ENCODE measurements at places on chromosomes 4 and X.

- peak; percentile 12 for DNase-seq
These were observed 8.9 kb downstream of the ADD1 start for GRCh38 chr4:2852481-2852921.

DNA sequence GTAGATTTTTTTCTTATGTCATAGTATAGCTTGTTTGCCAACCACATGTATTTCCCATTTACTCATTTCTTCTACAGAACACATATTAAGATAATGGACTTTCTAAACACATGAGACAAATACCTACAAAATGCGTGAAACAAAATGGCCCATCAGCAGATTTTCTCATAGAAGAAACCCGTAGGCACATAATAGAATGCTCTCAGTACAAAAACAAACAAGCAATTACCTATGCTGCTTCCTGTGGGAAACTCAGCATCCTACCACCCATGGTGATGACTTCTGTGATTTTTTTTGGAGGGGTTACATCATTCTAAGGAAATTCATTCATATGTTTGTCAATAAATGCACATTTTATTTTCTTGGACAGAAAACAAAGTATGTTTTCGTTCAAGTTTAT, 343.6 kb downstream of the SPRY1 start:
- no peak for DNase-seq

DNA sequence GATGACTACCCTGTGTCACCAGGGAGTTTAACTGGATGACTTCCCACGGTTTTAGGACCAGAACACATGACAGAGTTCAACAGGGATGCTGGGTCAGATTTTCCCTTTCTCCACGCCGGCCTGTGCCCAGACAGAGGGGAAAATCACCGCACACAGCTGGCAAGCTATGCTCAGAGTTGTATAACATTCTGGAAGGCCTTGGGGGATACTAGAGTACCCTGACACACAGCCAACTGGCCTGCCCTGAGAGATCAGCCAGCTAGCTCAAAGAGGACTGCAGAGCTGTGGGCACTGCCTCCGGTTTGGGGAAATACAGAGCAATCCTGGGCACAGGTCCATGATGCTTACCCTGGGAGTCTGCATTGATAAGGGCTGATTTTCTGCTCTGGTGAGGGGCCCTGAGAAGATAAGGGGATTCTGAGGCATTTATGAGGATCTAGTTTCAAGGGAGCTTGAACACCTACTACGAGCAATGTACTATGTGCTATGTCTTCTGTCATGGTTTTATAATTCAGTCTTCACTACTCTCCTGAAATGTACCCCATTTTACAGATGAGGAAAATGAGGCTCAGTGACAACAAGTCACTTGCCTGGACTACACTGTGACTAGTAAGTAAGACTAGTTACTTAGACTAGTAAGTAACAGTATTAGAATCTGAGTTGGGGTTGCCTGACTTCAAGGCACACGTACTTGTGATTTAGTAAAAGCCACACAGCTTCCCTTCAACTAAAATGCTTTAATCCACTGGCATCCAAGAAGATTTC, 14.7 kb downstream of the C4orf54 start:
- DNase-seq = no peak

DNA sequence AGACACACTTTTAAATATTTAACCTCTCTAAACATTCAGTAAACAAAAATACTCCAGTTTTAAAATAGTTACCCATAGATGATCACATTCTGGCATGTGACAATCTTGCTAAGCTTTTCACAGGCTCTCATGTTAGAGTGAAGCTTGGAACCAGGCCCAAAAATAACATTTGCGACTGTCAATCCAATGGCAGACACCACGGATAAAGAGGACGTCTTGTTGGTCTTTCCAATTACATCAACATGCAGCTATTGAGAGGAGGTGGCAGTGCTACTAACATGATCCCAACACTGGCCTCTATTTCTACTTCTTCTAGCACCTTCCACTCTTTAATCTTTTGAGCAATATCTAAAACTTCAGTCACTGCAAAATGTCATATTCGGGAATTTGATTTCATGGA, 970.8 kb upstream of the TENM3 start:
- DNase-seq = no peak

Data from kidney tubule cell (primary cell).